ENCODE measurements at places on chromosomes 6 and 20. TPM values are rescaled to one million over a fixed set of nuclear protein-coding genes. Genes with fewer than 3 reads are reported as not detected.

Gene C20orf204
- 0.48 TPM for total RNA-seq

Gene CFAP61
- not detected for total RNA-seq

Gene FNDC11
- 0.19 TPM for total RNA-seq

Gene RAB44
- total RNA-seq: 0.37 TPM

DNA sequence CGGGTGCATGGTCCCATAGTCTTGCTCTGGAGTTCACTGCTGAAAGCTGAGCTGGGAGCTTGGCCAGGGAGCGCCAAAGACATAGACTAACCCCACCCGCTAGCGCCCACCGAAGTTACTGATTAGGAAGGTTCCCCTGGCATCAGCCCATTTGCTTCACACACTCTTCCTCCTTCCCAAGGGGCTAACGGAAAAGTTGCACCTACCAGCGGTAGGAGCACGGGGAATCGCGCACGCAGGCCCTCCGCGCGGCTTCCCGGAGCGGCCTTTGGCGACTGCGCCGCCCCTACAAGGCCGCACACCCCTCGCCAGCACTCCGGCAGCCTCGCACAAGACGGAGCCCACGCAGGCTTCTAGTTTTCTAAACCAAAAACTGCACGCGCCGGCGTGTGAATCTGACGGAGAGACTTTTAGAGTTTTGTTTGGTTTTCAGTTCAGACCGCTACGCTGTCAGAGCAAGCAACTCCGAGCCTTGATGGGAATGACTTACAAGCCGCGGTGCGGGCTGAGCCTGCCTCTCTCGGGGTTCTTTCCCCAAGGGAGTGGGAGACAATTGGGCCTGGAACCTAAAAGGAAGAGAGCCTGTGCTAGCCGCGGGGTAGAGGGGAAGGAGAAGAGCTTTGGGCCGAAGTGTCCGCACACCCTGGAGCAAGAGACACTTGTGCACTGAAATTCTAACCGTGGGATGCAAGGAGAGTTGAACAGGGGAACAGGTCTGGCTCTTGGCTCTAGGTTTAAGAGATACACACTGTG, 891 bp upstream of the POU3F2 start:
- no peak for DNase-seq

DNA sequence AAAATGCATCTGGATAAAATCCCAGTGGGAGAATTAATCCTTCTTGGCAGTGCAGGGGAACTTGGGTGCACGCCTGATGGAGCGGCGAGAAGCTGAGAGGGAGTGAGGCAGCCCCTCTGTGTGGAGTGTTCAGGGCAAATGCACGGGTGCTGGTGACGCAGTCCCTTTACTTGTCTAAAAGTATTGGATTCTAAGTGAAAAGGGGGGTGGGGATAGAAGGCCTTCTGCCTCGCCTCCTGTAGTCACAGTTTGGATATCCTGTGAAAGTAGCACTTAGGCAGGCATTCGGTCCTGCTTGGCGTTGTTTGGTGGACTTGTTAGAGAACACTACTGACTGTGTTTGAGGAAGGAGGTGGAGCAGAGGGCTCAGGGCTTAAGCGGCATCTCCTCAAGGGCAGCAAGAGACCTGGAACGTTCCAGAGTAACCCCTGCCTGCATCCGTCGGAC, 39.3 kb downstream of the PHACTR3 start:
- no peak for DNase-seq

- no peak for DNase-seq
Measured at GRCh38 chr6:134921721-134922261, 28.1 kb downstream of the ALDH8A1 start.

- no peak for DNase-seq
Measured at GRCh38 chr6:144311361-144311760, 26.2 kb downstream of the UTRN start.

- DNase-seq: no peak
Measured at GRCh38 chr6:115830895-115831294, 229.8 kb downstream of the FRK start.

- no peak for DNase-seq
Measured at GRCh38 chr20:8213270-8213669, 81.2 kb downstream of the PLCB1 start.

Data from omental fat pad (tissue), 4 donors.